Hematopoietic multipotent progenitor cell treated with erythropoietin and hydrocortisone succinate and interleukin-3 and kit ligand, for 6 days (in vitro differentiated cells): ENCODE measurements at places on chromosomes 5 and 9.

- peak; percentile 20 for DNase-seq
These were observed 96.0 kb downstream of the LIX1 start for GRCh38 chr5:97046270-97046982.

DNA sequence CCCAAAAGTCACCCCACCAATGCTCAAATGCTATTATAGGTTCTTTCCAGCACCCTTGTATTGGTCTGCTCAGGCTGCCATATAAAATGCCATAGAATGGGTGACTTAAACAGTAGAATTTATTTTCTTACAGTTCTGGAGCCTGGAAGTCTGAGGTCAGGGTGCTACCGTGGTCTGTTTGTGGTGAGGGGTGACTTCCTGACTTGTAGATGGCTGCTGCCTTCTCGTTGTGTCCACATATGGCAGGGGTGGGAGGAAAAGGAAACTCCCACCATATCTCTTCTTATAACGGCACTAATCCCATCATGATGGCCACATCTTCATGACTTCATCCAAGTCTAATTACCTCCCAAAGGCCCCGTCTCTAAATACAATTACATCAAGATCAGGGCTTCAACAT, 257.8 kb upstream of the TARS1 start:
- DNase-seq = no peak

DNA sequence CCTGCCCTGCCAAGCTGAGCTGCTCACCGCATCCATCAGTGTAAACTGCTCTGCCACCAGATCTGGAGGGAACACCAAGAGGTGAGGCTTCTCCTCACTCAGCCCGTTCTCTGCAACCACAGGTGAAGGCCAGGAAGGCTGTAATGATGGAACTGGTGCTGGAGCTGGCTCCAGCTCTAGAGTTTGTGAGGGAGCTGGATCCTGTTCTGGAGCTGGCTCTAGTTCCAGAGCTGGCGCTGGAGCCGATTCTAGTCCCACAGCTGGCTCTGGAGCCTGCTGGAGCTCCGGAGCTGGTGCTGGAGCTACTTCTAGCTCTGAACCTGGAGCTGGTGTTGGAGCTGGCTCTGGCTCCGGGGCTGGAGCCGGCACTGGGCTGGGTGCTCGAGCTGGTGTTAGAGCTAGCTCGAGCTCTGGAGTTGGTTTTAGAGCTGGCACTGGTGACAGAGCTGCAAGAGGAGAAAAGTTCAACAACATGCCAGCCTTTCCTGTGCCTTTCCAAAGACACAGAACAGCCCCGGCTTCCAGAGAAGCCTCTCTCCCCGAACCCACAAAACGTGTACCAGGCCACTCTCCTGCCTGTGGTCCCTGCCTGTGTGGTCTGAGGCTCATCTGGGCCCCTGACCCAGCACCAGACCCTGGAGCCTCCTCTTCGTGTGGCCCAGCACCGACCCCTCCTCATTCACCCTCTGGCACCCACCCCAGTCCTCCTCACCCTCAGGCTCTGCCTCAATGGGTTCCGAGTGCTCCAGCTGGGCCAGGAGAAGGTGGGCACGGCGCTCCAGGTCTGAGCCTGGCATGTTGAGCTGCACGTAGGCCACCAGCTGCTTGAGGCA, 12.9 kb downstream of the RALGDS start:
- DNase-seq = no peak

DNA sequence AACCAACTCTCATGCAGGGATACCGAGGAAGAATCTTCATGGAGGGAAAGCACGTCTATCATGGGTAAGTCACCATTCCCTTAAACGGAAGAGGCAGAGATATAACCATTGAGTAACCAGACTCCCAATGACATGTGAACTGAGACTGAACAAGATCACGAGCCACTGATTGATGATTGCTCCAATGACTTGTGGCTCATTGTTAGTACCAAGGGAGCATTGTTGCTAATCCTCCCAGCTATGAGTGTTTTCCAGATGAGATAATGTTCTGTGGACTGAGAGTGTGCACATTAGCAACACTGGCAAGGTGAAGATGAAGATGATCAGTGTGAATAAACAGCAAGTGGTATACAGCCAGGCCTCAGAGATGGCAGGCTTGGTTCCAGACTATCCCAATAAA, 219.2 kb upstream of the MAP3K1 start:
- no peak for DNase-seq

GRCh38 chr5:37448941-37449340, 69.8 kb downstream of the WDR70 start:
- DNase-seq = no peak

- no peak for DNase-seq
These were observed 445.0 kb upstream of the TRPC7 start for GRCh38 chr5:136810261-136810801.

- DNase-seq = no peak
These were observed 71.8 kb downstream of the ANGPTL2 start for GRCh38 chr9:127050591-127051001.

DNA sequence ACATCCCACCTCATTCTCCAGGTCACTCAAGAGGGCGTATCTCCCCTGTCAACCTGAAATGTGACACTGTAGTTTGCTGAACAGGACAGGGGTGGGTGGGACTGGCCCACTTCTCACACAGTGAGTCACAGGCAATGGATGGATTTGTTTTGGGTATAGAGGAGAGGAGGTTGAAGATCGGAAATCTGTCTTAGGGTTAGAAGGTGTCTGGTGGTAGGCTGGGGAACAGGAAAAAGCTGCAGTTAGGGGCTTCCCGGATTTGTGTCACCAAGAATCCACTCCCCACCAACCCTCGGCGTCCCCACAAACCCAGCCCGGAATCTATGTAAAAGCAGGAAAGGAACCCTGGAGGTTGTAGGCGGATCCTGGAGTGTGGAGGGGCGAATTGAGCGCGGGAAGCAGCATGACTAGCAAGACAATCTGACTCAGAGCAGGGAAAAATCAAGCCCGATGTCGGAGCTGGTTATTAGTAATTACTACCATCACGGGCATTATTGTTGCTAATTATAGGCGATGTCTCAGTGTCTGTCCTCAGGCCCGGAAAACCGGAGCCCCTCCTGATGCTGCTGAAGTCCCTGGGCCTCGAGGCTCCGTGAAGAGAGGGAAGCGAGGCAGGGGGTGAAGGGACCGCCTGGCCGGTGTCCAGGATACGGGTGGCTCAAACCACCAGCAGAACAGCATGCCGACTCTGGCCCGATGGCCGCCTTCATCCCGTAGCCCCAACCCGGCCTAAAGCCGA, 1.7 kb upstream of the IRX1 start:
- no peak for DNase-seq

DNA sequence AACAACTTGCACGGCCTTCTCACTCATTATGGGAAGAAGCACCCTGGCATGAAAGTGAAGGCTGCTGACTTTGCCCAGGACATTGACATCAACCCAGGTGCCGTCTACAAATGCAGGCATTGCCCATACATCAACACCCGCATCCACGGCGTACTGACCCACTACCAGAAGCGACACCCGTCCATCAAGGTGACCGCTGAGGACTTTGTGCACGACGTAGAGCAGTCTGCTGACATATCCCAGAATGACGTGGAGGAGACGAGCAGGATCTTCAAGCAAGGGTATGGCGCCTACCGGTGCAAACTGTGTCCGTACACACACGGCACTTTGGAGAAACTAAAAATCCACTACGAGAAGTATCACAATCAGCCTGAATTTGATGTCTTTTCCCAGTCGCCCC, 65.4 kb downstream of the ZNF462 start:
- no peak for DNase-seq
